ENCODE measurements at places on chromosomes 1 and 21.

DNA sequence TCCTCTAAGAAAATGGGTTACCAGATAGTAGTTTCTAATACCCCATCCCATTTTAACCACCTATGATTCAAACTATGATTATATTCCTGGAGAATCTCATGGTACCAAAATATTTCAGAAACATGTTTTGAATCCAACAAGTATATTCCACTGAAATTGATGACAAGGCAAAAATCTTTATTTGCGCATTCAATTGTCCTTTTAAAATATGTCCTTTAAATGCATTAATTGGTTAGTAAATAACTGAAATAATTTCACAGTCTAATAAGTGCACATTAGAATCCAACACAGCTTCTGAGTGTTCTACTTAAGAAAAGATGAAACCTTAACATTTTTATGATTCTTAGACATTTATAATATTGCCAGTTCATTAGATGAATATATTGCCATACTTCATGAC is 356.6 kb downstream of the SETD4 start:
- no peak for DNase-seq

- no peak for DNase-seq
Measured at GRCh38 chr1:241569848-241570247, 37.7 kb downstream of the KMO start.

DNA sequence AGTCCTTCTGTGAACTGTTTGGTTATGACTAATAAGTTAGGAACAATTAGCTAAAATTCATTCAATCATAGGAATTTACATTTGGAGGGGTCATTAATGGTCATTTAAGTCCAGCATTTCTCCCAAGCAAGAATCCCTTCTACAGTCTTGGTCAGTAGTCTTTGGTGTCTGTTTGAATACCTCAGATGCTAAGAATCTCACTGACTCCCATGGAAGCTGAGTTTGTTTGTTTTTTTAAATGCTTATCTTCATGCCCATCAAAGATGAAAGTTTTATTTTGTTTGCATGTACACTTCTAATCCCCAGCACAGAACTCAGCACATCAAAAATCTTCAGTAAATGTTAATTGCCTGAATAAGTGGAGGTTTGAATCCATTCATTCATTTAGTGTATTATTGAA is 41.3 kb upstream of the SLC44A3 start:
- DNase-seq = no peak

- DNase-seq = no peak
Measured at GRCh38 chr1:207109004-207109403, 5.0 kb downstream of the C4BPA start.

DNA sequence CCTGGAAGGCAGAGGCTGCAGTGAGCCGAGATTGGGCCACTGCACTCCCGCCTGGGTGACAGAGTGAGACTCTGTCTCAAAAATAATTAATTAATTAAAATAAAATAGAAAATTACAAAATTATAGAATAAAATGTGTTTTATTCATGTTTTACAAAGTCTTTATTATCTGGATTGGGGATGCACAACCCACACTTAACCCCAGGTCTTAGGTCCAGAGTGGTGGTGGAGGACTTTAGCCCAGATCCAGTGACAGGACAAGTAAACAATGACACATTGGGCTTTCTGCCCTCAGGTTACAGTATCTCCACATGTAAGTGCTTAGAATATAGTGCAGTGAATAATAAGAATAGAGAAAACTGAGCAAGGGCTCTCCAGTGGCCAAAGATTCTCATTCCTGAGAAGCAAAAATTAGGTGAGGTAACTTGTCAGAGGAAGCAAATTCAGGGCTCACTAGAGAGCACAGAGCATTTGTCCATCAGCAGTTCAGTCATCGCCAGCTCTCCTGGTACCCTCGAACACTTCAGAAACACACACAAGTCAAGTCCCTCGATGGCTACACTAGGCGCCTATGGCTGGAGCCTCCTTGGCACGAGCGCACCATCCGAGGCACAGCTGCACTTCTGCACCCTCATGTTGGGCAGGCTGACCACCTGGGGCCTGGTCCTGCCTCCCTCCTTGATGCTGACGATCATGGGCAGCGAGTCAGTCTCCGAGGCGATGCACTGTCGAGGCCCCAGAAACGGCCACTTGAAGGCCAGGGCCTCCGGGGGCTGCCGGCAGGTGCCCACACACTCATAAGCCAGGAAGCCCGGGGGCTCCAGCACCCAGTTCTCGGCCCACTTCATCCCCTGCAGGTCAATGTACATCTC is 2.6 kb downstream of the LEFTY1 start:
- no peak for DNase-seq

DNA sequence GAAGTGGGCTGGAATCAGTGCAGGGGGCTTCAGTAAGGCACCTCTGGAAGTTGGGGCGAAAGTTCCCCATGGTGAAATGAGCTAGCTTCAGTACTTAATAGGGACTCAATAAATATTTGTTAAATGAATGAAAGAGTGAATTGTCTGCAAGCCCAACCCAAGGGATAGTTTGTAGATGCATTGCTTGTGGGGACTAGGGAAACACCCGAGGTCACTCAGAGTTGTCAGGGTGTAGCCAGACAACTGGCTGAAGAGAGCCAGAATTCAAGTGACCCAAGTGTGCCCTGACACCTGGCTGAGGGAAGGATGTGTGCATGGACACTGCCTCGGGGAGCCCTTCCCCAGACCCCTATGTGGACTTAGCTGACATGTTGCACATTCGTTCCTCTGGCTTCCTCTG is 1.3 kb upstream of the SLC26A9 start:
- no peak for DNase-seq

DNA sequence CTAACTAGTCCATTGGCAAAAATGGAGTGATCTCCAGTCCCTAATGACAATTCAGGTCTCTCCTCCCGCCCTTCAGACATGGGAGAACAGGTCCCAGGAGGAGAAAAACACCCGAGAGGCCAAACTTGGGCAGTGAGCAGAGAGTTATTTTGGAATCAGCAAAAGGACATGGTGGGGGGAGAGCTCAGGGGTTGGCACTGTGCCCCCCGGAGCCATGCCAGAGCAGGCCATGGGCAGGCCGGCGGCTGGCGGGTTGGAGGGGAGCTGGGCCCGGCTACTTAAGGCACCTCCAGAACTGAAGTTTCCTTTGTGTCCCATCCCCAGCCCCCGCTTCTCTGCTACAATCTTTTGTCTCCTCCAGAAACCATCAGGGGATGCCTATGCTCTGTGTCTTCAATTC is 7.1 kb downstream of the LGR6 start:
- no peak for DNase-seq

DNA sequence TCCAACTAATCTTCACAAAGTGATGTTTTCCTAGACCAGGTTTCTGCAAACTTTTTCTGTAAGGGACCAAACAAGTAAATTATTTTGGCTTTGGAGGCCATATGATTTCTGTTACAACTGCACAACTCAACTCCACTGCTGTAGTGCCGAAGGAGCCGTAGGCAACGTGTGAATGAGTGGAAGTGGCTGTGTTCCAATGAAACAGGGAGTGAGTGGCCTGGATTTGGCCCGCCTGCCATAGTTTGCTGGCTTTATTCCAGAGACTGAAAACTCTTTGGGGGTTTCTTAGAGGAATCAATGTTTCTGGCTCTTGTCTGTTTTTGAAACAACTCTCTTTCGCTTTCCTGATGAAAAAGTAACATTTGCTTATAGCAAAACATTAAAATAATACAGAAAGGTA is 12.6 kb upstream of the ACTL8 start:
- DNase-seq = peak; percentile 2

GRCh38 chr1:115839029-115839678 is 1.8 kb downstream of the NHLH2 start:
- peak; percentile 15 for DNase-seq

GRCh38 chr1:170967042-170967910 is 31.9 kb downstream of the MROH9 start:
- peak; percentile 60 for DNase-seq

DNA sequence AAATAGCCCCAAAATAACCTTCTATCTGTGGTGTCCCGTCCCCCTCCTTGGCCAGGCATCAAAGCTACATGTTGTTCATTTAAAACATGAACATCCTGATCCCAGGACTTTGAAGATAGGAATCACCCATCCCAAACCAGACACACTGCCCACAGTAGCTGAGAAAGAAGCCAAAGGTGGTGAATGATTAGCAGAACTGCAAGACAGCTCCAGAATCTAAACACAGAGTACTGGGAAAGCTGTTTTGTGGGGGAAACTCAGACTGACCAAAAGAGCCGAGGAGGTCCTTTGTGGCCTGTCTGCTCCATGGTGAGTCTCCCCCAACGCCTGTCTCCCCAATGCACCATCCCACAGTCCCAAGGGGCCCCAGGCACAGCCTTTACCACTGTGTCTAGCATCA is 7.3 kb upstream of the TEDDM1 start:
- DNase-seq = no peak

GRCh38 chr21:26041431-26042180 is 129.0 kb downstream of the APP start:
- DNase-seq = no peak

GRCh38 chr1:7425229-7425628 is 345.9 kb upstream of the VAMP3 start:
- DNase-seq = no peak

DNA sequence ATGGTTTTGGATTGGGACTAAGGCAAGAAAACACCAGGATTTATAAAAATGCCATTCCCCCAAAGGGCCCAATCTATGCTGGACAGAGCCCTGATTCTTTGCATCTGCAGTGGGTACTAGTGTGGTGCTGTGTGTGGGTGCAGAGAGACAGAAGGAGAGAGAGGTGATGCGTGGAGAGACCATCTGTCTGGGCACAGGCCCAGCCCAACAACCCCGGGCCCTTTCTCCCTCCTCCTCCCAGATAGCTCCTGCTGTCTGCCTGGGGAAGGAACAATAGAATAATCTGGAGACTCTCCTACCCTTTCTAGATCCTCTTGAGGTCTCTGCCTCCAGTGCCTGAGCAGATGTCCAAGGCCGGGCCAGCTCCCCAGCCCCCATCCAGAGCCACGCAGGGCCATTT is 15.1 kb downstream of the KIAA1614 start:
- peak; percentile 65 for DNase-seq

DNA sequence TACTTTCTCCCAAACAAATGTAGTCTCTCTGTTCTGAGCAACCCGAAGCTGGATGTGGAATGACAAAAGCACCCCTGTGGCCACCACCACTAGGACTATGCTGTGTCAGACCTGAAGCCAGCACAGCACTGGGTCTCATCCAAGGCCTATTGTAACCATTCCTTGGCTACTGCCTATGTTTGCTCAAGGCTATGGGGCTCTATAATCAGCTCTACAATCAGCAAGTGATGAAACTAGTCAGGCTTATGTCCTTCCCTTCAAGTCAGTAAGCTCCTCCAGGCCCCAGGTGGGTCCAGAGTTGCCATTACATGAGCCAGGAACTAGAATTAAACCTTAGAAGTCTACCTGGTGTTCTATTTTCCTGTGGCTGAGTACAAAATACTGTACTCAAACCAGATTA is 370.2 kb downstream of the TBX15 start:
- DNase-seq = no peak

GRCh38 chr21:36587388-36587787 is 107.5 kb upstream of the CLDN14 start:
- no peak for DNase-seq

DNA sequence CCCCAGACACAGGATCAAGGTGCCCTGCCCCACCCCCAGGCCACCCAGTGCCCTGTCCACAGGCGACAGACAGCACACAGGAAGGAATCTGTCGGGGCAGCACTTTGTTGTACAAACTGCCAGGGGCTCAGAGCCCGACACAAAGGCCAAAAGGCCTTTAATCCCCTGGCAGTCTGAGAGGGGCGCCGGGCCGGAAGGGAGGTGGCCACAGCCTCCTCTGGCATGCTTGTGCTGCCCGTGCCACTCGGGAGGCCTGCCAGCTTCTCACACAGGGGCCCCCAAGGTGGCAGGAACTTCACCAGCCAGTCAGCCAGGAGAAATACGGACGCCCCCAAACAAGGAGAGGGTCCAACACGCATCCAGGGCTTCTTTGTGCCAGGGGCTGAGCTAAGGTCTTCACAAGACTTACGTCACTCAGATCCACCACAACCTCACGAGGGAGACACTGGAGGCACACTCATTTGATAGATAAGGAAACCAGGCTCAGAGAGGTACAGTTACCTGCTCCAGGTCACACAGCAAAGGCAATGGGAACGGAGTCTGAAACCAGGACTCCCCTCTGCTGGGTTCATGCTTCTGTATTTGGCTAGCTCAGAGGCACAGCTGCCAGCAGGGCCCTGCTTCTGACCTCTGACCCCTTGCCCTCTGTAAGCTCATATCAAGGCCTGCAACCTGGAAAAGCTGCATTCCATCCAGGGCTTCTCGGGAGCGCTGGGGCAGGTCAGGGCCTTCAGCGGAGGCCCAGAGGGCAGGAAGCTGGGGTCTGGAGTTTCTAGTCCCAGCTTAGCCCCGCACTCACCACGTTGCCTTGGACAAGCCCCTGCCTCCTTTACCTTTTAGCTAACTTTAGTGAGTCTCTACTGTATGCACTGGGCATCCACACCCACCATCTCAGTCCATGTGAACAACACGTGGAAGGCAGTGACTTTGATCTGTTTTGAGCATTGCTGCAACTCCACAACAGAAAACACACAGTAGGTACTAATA is 34.8 kb downstream of the HSPG2 start:
- DNase-seq = no peak

- peak; percentile 64 for DNase-seq
Measured at GRCh38 chr1:186845576-186846210, 16.9 kb downstream of the PLA2G4A start.

- DNase-seq = no peak
Measured at GRCh38 chr21:32442566-32443318, 30.2 kb downstream of the EVA1C start.

DNA sequence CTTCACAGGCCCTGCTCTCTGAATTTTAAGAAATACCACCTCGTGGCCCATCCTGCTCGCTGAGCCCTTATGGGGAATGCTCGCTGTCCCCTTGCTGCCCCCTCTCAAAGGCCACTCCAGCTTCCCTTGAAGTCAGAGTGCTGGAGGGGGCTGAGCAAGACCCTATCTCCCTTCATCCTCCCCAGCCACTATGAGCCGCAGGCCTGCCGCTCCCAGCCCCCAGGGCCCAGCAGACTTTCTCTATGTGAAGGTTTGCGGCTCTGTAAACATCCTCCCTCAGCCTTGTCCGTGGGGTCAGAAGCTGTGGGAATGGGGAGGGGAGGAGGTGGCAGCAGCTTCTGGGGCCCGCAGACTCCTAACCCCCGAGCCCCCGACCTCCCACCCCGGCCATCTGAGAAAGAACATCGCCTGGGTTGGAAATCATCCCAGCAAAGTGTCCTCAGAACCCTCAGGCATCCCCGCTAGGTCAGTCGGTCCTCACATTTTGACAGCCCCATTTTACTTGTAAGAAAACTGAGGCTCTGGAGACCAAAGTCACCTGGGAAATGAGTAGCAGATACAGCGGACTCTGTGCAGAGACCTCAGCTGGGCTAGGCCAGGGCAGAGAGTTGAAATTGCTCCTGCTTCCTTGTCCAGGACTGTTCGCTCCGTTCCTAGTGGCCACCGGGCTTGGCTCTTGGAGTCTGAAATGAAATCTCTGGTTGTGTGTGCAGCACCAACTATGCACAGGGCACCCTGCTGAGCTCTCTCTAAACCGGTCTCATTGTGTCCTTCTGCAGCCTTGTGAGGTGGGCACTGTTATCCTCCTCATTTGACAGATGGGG is 4.4 kb downstream of the KCNQ4 start:
- no peak for DNase-seq

- peak; percentile 86 for DNase-seq
Measured at GRCh38 chr1:244047621-244048255, 3.3 kb upstream of the ZBTB18 start.

Data from pons (tissue), 1 donor.